ENCODE measurements at places on chromosomes 13 and 19.

- DNase-seq, result no peak
Observed at GRCh38 chr13:93339550-93339949, 112.9 kb downstream of the GPC6 start.

- no peak for DNase-seq
Observed at GRCh38 chr13:39930544-39931444, 275.3 kb downstream of the COG6 start.

GRCh38 chr13:20796791-20797508 lies 23.2 kb upstream of the EEF1AKMT1 start:
- no peak for DNase-seq

DNA sequence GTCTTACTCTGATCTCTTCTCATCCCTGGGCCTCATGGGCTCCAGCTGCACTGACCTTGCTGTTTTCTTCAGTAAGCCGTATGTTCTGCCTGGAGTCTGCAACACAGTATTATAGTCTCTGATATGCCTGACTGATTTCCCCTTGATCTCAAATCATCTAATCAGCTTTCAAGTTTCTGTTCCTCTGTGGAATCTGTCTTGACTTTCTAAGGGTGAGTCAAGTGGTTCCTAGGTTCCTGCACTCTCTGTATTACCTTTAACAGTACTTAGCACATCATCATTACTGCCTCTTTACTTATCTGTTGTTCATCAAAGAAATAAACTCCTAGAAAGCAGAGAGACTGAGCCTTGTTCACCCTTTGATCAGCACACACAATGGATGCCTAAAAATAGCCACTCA lies 350.7 kb downstream of the LMO7 start:
- no peak for DNase-seq

DNA sequence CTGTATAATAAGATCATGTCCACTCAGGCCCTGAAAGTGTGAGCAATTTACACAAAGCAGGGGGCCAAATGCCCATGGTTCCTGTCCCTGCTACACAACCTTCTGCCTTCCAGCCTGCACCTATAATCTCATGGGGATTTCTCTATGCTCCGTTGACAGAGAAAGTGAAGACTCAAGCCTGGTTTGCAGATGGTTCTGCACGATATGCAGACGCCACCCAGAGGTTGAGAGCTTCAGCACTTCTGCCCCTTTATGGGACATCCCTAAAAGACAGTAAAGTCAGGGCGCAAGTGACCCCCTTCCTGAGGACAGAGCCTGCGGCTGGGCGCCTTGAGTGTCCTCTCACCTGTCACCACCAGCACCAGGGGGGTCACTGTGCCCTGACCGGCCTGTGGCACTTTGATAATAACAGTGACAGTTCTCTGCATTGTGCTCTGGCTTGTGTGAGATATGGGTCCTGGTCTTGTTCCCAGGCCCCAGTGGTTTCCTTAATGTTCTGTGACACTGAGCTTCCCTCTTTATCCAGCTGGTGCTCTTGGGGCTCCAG lies 15.1 kb downstream of the LILRA5 start:
- no peak for DNase-seq

GRCh38 chr13:30107521-30108136 lies 199.7 kb downstream of the KATNAL1 start:
- DNase-seq, result no peak

- no peak for DNase-seq
Observed at GRCh38 chr13:78465250-78465649, 138.1 kb downstream of the POU4F1 start.

DNA sequence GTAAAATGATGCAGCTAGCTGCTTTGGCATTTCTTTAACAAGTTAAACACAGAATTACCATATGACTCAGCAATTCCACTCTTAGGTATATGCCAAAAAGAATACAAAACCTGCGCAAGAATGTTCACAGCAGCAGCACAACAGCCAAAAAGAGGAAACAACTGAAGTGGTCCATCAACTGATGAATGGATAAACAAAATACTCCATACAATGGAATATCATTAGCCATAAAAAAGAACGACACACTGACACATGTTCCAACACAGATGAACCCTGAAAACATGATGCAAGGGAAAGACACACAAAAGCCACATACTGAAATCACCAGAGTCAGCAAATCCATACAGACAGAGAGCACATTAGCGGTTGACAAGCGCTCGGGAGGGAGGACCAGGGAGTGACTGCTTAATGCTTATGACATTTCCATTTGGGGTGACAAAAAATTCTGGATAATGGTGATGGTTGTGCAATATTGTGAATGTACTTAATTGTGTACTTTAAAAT lies 3.0 kb downstream of the PCID2 start:
- no peak for DNase-seq

DNA sequence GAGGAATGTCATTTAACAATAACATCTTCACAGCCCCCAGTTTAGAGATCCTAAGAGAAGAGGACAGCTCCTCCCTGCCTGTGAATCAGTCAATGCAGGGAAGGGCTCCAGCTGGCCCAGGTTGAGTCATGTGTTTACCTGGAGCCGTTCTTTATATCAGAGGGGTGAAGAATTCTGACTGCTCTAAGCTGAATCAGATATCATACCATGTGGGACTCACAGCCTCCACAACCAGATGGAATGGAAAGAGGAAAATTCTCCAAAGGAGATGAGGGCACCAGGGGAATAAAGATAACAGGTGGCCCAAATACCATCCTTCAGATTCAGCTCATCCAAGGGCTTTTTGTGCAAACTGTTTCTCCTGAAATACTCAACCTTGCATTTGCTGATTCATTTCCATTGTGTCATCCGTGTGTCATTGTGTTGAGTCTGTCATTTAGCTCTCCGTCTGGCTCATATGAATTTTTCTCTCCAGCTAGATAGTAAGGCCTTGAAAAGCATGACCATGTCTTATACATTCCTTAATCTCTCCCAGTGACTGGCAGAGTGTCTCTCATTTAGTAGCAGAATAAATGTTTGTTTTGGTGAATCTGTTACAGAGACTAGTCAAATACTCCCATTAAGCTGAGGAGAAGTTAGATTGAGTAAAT lies 217.9 kb downstream of the RFC3 start:
- no peak for DNase-seq

- DNase-seq, result no peak
Observed at GRCh38 chr19:4554717-4555116, 4.8 kb downstream of the SEMA6B start.

DNA sequence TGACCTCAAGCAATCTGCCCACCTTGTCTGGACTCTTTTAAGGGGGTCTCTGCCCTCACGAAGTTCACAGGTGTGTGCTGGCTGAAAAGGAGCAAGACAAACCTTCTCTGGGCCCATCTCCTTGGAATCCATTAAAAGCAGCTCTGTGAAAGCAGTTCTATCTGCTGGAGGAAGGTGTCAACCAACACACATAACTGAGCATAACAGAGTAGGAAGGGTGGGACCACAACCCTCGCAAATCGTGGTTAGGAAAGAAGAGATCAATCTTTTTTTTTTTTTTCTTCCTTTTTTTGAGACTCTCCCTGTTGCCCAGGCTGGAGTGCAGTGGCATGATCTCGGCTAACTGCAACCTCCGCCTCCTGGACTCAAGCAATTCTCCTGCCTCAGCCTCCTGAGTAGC lies 1.4 kb downstream of the SUGP2 start:
- no peak for DNase-seq

DNA sequence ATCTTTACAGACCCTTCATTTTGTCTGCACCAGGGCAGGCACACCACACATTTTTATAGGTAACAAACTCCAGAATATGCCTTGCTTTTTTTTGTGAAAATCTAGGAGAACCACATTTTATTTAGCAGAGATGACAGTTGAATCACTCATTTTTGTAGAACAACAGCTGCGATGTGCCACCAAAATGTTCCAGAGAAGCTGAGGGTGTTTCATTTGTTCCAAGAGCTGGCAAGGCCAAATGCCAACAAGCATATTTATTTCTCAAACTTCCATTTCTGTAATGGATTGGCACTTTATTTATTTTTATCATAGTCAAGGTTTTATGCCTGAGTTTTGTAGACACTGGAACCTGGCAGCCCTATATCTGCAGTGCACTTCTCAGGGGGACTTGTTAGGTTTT lies 10.4 kb downstream of the OLFM4 start:
- DNase-seq, result no peak

GRCh38 chr19:8702350-8702749 lies 3.8 kb upstream of the ACTL9 start:
- no peak for DNase-seq

DNA sequence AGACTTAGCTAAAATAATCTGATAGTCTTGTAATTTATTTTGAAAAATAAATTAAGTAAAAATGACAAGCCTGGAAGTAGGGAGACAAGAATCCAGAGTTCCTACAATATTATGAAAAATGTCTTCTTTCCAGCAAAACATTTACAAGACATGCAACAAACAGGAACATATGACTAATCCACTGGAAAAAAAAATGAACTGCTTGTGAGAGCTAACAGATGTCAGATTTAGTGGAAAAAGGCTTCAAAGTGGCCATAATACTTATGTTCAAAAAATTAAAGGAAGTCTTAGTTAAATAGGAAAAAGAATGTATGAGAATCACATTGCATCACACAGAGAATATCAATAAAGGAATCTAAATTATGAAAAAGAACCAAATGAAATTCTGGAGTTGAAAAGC lies 2082.0 kb upstream of the PCDH20 start:
- no peak for DNase-seq

- no peak for DNase-seq
Observed at GRCh38 chr13:47726394-47726793, 274.7 kb downstream of the SUCLA2 start.

- no peak for DNase-seq
Observed at GRCh38 chr13:39016087-39016486, 21.8 kb downstream of the PROSER1 start.

GRCh38 chr13:56720841-56721240 lies 419.9 kb upstream of the PRR20A start:
- DNase-seq, result no peak

GRCh38 chr13:27406178-27406939 lies 18.1 kb upstream of the GTF3A start:
- no peak for DNase-seq

DNA sequence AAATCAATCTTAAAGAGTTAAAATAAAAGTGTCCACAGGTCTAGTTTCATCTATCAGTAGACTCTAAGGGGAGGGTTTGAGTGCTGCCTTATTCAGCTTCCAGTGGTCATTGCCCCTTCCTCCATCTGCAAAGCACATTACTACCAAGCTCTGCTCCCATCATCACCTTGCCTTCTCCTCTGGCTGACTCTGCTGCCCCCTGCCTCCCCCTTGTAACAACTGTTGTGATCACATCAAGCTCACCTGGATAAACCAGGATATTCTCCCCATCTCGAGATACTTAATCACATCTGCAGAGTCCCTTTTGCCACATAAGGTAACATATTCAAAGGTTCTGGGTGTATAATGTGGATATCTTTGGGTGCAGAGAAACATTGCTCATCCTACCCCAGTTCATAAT lies 43.3 kb upstream of the GPC6 start:
- DNase-seq, result no peak

DNA sequence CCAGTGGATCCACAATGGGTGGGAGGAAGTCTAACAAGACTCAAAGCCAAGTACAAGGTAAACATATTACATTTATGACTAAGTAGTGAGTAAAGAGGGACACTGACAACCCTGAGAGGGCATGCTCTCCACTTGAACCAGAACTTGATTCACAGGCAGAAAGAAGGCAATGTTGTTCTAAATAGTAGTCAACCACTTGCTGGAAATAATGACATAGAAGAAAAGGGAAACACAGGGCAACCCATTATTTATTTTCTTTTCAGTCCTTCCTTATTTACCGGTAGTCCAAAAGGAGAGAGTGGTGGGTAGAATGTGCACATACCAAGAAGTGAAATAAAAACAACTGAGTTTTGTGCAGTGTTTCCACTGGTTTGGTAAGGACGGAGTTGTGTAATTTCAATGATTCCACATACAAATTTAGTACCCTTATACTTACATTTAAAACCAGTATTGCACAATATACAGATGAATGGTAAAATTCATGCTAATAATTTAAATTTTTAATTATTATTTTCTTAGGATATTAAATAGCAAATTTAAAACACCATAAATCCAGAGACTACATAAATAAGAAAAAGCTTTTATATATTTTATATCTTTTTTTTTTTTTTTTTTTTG lies 65.9 kb downstream of the ENOX1 start:
- DNase-seq, result no peak

GRCh38 chr13:76646946-76647345 lies 239.3 kb downstream of the KCTD12 start:
- DNase-seq, result no peak

GRCh38 chr13:31885994-31886393 lies 145.6 kb upstream of the FRY start:
- no peak for DNase-seq

GRCh38 chr13:32883474-32883873 lies 132.7 kb upstream of the KL start:
- no peak for DNase-seq

DNA sequence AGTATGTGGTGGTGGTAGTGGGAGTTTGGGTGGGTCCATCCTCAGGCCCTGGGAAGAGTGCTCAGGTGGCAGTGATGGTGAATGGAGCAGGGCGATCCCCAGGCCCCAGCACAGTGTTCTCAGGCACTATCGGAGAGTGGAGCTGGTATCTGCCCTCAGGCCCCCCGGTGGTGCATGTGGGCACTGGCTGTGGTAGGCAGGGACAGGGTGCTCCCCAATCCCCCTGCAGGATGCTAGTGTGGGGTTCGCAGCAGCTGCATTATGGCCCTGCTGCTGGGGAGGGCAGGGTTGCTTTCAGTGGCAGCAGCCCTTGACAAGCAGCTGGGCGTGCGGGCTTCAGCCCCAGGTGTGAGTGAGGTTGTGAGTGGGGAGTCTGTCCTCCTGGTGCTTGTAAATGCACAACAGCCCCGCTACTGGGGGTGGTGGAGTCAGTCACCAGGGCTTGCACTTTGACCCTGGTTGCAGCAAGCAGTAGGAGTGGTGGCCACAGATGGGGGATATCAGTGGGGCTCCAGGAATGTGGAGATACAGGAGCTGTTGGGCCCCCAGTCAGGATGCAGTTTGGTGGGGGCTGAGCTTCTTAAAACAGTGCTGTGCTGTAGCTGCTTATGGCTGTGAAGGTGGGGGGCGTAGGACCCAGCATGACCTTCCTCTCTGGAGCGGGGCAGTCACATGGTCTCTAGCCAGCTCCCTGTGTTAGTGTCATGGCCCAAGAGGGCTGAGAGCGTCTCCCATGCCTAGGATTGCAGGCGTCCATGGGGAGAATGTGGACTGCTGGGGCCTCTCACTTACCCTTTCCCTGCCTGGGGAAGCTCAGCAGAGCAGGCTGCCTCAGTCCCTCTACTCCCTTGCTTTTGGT lies 38.7 kb upstream of the ARHGEF7 start:
- no peak for DNase-seq

- DNase-seq, result no peak
Observed at GRCh38 chr19:16569609-16570320, 2.5 kb downstream of the SLC35E1 start.

GRCh38 chr19:19053508-19054314 lies 10.1 kb upstream of the SLC25A42 start:
- peak; percentile 54 for DNase-seq

GRCh38 chr13:100892981-100893380 lies 218.4 kb upstream of the TMTC4 start:
- no peak for DNase-seq

DNA sequence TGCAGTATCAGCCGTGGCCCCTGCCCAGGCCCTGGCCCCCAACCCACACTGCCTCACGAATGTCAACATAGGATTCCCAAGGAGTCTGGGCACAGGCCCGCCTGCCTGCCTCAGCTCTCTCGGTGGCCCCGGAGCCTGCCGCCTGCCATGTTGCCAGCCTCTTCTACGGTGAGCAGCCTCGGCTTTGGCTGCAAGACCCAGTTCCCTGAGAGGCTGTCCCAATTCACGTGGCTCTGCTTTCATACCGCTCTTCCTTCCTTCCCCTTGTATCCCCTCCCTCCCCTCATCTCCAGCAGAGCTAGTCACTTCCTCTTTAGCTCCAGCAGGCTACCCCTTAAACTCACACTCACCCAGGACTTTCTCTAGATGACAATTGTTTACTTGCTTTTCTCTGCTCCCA lies 42.7 kb downstream of the SERP2 start:
- no peak for DNase-seq
